ENCODE measurements at places on chromosomes 2 and 18.

- no peak for DNase-seq
Observed at GRCh38 chr18:75654851-75655751, 227.6 kb upstream of the SMIM21 start.

DNA sequence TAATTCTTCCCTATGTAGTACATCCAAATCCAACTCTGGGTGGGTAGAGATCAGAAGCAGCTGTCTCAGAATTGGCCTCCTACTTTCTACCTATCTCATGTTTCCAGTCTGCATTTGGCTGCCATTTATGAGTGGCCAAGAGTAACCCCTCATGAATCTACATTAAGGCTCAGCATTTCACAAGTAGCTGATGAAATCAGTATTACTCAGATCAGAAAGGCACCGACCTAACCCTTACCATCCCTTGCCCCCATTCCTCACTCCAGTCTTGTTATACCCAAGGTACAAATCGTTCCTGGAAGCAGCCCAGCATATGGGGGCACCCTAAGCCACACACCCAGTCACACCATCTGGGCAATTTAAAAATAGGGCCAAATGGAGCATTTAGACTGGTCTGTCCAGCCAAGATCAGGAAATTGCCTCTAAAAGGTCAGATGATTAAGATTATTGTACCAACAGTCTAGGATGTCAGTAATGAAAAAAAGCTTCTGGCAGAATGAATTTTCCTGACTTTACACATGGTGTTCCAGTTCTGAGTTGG, 37.1 kb downstream of the CD28 start:
- peak; percentile 97 for DNase-seq

- no peak for DNase-seq
Observed at GRCh38 chr18:55906536-55906935, 318.5 kb upstream of the TCF4 start.

DNA sequence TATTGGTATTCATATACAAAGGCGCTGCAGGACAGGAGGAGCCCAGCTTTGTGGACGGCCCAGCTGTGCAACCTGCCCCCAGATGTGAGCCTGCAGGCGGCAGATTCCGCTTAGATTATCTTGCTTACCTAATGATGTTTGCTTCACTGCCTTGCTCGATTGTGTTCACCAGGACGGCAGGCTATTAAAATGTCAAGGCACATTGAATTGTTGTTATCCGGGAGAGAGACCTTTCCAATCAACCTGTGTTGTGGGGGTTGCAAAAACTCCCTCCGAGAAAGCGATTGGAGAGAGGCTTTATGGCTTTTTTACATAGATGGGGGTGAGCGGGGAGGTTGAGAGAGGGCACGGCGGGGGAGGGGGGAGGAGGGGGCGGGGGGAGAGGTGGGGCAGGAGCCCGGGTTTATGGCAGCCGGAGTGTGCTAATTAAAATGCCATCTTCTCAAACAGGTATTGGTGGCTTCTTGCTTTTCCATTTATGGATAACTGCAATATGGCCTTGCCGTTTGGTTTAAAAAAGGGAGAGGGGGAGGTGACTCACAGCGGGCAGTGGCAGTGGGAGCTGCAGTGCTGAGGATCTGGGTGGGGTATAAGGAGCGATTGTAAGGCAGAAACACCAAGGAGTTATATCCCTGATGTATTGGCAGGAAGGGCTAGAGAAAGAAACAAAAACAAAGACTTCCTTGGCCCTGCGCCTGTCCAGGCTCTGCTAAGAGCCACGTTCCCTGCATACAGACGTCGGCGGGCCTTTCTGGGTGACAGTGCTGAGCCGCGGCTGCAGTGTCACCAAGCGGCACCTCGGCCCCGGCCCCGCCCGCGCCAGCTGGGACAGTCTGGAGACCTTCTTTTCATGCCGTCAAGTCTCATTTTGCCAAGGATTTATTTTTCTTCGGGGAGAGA, 97.2 kb downstream of the INSIG2 start:
- DNase-seq, result no peak

- no peak for DNase-seq
Observed at GRCh38 chr18:24446453-24446852, 14.0 kb upstream of the HRH4 start.

- no peak for DNase-seq
Observed at GRCh38 chr2:25838152-25838756, 40.0 kb downstream of the ASXL2 start.

DNA sequence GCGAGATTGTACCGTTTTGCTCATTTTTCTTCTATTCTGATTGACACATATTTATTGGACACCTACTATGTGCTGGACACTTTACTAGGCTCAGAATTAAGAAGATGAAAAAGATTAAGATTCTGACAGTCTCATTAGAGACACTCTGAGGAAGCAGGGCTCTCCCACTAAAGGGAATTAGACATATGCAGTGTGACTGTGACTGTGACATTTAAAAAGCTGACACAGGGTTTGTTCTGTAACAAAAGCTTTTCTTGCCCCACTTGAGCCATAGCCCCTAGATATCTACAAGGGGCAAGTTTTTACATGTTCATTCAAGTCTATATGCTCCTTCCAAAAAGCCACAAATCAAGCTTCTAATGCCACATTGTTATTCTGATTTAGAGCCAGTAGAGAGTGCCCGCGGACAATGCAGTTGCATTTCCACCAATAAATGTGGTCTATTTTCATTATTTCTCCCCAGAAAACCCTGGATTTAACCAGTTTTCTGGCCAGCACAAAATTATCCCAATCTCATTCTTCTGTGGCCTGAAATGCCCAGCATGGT, 9.8 kb downstream of the ARHGAP25 start:
- no peak for DNase-seq

GRCh38 chr18:421247-422155, 79.0 kb downstream of the COLEC12 start:
- no peak for DNase-seq

DNA sequence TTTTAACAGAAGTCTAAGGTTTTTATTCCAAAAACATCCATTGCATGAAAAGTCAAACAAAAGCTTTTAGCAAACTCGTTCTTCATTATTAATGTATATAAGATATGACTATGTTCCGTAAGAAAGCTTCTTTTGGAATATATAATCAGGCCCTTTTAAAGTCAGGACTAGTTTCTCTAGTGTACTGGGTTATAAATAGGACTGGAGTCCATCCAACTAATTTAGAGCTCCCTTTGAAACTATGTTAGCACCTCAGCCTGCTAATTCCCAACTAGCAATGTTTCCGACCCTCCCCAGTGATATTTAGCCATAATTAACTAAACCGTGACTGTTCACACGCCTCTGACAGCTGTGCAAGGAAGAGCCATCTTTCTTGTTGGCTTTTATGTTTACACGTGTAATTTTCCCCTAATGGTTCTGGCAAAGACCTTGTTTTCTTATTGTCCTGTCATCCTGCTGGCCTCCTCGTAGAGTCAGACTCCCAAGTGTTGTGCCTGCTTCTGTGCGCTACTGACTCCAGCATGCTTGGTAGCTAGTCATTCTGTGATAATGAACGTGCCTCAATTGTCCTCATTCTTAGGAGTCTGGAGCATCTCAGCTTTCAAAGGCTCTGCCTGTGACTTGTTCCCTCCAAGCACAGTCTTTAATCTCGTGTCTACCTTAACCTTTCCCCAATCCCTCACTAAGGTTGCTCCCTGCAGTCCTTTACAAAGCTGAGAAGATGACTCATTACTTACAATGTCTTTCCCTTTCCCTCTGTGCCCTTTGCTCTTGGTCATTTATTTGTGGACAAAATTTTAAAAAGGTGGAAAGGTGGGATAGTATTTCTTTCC, 172.2 kb upstream of the RASGRP3 start:
- DNase-seq, result no peak

- DNase-seq, result no peak
Observed at GRCh38 chr2:187617905-187618304, 63.7 kb upstream of the TFPI start.

GRCh38 chr2:85765081-85765731, 11.4 kb downstream of the ATOH8 start:
- no peak for DNase-seq

DNA sequence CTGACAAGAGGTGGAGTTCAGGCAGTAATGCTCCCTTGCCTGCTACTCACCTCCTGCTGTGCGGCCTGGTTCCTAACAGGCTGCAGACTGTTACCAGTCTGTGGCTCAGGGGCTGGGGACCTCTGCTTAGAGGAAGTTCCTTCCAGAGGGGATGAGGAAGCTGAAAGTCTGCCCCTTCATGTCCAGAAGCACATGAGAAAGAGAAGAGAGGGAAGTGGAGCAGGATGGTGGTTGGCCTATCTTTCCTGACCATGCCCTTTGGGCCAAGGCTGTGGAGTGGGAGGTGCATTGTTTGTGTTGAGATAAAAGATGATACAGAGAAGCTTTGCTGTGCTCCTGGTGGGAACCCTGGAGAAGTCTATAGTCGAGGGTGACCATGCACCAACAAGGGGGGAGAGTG, 112.5 kb downstream of the LPIN1 start:
- no peak for DNase-seq

GRCh38 chr18:48356151-48356745, 52.9 kb downstream of the ZBTB7C start:
- DNase-seq, result no peak

- DNase-seq, result no peak
Observed at GRCh38 chr18:73670039-73670438, 477.6 kb downstream of the FBXO15 start.

- DNase-seq, result no peak
Observed at GRCh38 chr2:101873543-101873942, 118.2 kb upstream of the IL1R2 start.

GRCh38 chr2:120832296-120833070, 96.8 kb downstream of the GLI2 start:
- DNase-seq, result no peak

DNA sequence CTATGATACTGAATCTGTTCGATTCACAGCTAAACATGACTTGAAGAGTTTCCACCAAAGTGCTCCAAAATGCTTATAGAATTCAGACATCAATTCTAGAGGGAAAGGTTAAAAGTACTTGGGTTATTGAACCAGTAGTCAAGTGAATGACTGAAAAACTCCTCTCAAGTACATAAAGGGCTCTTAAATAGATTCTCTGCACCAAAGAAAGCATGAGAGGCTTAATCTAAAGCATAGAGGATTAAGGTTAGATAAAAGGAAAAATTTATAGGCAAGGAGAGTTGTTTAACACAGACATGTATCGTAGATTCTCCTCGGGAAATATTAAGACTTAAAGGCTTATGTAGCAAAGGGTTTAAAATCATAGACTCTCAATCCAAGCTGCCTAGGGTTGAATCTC, 701.4 kb downstream of the ERBB4 start:
- DNase-seq, result no peak
